ENCODE measurements at places on chromosomes 2 and 18.

DNA sequence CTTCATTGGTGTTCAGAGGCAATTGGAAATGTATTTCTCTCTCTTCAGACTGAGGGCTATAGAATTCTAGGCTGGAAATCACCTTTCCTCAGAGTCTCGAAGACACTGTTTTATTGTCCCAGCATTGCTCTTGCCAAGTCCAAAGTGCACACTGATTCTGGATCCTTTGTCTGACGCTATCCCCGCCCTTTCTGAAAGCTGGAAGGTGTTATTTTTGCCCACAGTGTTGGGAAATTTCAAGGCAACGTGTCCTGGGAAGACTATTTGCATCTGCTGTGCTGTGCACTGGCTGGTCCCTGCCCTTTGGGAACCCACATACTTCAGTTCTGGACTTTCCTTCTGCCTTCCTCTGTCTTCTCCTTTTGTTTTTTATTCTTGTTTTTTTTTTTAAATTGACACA, 190.8 kb downstream of the SH3BP4 start:
- no peak for DNase-seq

GRCh38 chr2:122414902-122415301, 659.5 kb downstream of the TSN start:
- DNase-seq, result peak; percentile 55

- DNase-seq, result no peak
Measured at GRCh38 chr2:60230037-60230436, 323.4 kb downstream of the BCL11A start.

- no peak for DNase-seq
Measured at GRCh38 chr2:216856406-216857065, 3.3 kb downstream of the TNP1 start.

DNA sequence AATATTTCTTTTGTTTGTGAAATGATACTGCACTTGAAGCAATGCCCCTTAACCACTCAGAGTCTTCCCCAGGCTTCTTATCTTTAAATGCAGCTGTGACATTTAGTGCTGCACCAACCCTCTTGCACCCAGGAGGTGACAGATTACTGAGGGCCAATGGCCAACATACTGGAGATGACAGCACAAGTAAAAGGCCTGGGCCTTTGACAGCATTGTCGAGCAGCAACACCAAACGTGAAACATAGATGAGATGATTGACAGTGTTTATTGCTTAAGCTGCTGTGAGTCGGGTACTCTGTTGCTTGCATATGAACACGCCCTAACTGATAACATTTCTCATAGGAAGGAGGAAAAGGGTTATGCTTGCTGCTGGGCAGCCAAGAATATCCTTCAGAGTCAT, 80.3 kb downstream of the THNSL2 start:
- no peak for DNase-seq

GRCh38 chr18:55252901-55253300, 293.6 kb upstream of the CCDC68 start:
- no peak for DNase-seq

GRCh38 chr2:170145675-170146432, 32.1 kb upstream of the MYO3B start:
- DNase-seq, result no peak

- peak; percentile 3 for DNase-seq
Measured at GRCh38 chr2:196758474-196759377, 40.8 kb downstream of the GTF3C3 start.

DNA sequence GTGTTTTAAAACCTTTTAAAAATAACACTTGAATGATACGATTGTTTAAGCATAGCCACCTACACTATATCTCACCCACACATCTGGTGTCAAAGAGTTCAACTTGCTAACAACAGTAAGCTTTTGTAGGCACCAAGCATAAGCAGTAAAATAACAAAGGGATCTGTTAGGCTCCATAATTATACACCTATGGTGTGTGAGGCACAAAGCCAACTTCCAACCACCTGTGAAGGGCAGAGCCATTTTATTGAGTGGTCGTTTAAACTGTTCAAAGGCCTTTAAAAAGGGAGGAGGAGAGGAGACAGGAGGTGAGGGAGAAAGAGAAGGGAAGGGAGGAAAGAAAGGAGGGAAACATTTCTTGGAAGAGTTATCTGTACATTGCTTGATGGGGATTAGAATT, 27.9 kb downstream of the NEMP2 start:
- peak; percentile 94 for DNase-seq

DNA sequence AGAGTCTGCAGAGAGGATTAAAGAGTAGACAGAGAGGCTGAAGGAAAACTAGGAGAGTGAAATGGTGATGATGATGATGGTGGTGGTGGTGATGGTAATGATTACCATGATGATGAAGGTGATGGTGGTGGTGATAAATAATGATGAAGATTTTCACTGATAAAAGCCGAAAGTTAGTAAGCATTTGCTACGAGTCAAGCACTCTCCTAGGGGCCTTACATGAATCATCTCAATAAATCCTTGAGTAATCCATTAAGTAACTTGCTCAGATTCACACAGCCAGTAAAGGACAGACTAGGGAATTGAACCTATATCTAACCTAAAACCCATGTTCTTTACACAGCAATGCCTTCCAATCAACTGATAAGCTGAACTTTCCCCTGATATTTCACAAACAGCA, 106.7 kb upstream of the PGAP1 start:
- DNase-seq, result no peak

- no peak for DNase-seq
Measured at GRCh38 chr2:25594991-25595390, 78.4 kb downstream of the DTNB start.

DNA sequence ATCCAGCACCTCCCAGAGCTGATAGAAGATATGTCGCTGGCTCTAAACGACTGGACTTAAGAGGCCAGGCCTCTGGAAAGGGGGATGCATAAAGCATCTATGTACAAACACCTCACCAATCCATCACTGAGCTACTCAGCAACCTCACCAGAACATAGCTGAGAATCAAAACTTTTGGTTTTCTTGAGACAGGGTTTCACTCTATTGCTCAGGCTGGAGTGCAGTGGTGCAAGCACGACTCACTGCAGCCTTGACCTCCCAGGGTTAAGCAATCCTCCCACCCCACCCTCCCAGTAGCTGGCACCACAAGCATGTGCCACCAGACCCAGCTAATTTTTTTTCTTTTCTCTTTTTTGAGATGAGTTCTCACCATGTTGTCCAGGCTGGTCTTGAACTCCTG, 62.9 kb upstream of the MSH6 start:
- DNase-seq, result no peak

DNA sequence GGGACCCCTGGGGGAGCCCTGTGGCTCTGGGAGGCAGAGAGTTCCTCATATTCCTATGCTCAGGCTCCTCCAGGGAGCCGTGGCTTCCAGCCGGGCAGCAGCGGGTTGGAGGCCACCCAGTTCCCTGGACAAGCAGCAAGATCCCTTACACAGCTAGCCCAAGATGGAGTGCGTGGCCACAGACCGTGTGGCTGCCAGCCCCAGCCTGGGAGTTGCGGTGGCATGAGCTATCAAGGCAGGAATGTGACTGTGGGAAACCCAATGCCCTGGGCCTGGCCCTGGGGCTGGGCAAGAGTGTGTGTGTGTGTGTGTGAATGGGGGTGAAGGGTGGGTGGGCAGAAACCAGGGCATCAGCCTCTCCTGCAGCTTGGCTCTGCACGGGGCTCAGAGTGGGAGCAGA, 130.5 kb downstream of the DYSF start:
- no peak for DNase-seq

- DNase-seq, result peak; percentile 10
Measured at GRCh38 chr2:240426845-240427721, 8.4 kb upstream of the GPC1 start.

DNA sequence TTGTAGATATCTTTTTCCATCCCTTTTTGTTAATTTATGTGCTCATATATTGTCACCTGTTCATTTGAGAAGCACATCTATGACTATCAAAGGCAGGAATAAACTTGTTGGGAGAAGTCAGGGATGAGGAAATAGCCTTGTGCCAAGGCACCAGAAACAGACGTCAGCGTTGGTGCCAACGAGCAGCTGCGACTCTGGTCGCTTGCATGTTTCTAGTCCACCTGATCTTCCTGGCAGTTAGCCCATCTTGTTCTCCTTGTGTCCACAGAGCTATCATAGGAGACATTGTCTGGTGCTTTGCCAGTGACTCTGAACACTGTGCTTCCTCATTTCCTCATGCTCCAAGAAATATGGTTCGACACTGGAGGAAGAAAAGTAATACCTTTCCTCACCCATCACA, 374.4 kb downstream of the PTPRM start:
- DNase-seq, result peak; percentile 90

- DNase-seq, result no peak
Measured at GRCh38 chr18:28287146-28287545, 110.2 kb upstream of the CDH2 start.

GRCh38 chr2:16664809-16665747, 556 bp downstream of the CYRIA start:
- no peak for DNase-seq

GRCh38 chr2:149160701-149161217, 122.3 kb downstream of the LYPD6B start:
- no peak for DNase-seq

DNA sequence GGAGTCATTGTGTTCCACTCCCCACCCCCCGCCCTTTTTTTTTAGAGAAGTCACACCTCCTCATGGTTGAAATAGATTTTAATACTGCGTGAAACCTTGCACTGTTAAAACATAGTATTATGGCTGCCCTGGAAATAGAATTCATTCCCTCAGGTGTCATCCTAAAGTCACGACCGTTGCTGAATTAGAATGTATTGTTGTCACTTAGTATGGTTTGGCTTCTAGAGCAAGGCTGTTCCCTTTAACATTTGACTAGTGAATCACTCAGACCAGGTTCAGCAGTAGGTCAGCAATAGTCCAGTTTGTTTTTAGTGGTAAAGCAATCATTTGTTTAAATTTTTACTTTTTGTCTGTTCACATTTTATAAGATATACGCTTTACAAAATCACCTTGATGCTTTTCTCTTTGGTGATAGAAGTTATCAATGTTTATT, 1.2 kb downstream of the BABAM2 start:
- DNase-seq, result no peak

DNA sequence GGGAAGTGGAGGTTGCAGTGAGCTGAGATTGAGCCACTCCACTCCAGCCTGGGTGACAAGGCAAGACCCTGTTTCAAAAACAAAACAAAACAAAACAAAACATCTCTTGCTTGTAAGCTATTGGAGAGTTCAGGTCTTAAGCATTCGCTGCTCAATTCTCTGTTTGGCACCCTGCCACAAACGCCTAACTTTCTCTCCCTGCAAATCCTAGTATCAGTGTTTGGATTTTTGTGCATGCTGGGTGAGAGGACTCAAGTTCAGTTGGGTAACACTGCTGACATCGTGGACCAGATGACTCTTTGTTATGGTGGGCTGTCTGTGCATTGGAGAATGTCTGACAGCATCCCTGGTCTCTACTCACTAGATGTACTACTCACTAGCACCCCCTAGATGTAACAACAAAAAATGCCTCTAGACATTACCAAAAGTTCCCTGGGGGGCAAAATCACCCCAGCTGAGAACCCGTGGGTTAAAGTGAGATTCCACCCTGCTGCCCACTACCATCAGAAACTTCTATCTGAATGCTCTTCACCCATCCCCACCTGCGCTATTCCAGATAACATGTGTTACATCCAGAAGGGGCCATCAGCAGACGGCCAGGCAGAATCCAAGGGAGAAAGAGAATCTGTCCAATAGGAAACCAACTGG, 50.9 kb downstream of the CACNB4 start:
- DNase-seq, result no peak

GRCh38 chr2:39419282-39420223, 17.5 kb downstream of the MAP4K3 start:
- no peak for DNase-seq

DNA sequence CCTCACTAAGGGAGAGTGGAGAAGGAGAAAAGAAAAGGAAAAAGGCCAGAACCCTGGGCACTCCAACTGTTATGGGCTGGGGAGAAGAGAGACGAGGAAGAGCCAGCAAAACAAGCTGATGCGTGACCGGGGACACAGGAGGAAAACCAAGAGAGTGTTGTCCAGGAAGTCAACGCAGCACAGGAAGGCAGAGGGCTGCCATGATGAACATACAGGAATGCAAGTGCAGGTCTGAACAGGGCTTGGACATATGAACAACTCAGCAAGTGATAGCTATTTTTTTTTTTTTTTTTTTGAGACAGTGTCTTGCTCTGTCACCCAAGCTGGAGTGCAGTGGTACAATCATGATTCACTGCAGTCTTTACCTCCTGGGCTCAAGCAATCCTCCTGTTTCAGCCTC, 28.4 kb downstream of the SIX3 start:
- no peak for DNase-seq

DNA sequence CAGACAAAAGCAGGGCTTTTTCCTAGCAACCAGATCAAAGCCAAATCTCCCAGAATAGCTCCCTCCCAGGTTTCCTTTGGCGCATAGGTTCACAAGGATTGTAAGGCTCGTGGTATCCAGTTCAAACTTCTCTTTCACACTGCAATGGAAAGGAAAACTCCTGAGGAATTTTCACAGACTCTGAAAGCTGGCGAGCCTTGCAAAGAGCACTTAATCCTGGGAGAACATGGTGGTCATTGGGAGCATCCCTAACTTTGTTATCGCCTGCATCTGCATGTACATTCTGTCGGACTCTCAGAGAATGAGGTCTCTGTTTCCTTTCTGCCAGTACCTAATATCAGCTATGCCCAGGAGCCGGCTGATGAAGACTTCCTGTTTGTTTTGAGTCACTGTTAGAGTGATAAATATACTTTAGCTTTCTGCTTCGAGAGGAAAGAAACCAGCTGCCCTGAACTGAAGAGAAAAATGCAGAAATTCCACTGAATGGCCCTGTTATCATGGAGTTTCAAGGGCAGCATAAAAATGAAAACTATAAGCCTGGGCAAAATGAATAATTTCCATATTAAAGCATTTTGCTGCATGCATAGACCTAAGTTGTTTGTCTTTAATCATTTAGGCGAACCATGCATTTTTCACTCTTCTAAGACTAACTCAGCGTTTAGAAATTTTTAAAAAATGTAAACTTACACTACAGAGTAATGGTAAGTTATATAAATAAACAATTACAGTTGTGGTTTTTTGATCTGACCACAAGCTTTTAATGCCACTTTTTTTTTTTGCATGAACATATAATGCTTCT, 76.4 kb upstream of the ZEB2 start:
- DNase-seq, result no peak

- DNase-seq, result no peak
Measured at GRCh38 chr2:63814114-63814513, 27.6 kb upstream of the UGP2 start.

GRCh38 chr2:46458763-46459500, 20.4 kb upstream of the TMEM247 start:
- DNase-seq, result no peak

DNA sequence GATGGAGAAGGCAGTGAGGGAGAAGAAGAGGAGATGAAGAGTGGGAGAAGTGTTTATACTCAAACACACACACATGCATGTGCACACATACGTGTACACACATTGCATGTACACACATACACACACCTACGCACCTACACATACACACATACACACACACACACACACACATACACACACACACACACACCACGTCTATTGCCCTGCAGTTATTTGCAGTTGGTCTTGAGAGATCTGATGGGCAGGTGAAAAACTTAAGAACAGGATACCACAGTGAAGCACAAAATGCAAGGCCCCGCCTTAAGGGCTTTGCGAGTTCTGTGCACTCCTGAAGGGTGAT, 190.2 kb downstream of the MYCN start:
- no peak for DNase-seq

- DNase-seq, result no peak
Measured at GRCh38 chr2:118979152-118979861, 37.3 kb downstream of the MARCO start.
